NCI-H748 treated with DMSO at 0.1 percent for 48 hours (cell line): ENCODE measurements at places on chromosomes 2 and 18.

GRCh38 chr2:199958014-199958413 is 2.6 kb downstream of the MAIP1 start:
- no peak for DNase-seq

DNA sequence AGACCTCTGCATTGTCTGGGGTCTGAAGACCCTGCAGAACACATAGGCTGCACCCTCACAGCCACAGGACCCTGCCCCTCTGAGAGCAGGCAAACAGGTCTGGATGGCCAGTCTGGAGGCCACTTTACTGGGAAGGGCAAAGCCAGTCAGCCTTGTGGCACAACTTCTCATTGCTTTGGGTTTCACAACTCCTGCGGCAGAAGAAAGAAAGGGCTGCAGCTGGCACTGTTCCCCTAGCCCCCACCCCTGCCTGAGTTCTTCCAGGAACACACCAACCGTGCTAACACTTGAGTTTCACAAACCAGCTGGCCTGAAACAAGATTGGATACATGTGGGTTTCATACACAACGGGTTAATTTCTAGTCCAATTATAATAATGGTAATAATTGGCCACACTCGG is 276.5 kb upstream of the MGAT5 start:
- DNase-seq = peak; percentile 30

DNA sequence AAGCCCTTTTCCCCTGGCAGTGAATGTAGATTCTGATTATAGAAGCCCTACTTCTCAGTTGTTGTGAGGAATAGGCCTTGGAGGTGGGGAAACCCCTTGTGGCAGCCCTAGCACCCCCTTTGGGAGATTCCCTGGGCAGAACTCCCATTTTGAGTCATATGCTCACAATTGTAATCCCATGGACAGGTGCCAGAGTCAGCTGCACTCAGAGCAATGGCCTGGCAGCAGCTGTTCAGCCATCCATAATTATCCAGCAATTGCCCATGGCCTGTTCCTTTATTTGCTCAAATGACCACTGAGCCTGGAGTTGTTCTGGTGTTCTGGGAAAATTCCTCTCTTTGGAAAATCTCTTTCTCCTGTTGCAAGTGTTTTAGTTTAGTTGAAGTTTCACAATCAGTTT is 71.7 kb downstream of the PTRHD1 start:
- DNase-seq = no peak

DNA sequence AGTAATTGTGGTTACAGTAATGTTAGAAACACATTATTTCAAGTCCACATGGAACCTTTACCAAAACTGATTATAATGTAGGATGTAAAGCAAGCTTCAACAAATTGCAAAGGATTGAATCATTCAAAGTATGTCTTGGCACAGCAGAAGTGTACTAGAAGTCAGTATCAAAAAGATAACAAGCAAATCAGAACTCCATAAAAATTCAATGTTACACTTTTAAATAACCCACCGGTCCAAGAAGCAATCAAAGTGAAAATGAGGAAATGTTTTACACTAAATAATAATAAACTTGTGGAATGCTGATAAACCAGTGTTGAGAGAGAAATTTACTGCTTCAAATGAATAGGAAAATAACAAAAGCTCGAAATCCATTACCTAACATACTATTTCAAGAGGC is 47.7 kb downstream of the TTC21B start:
- DNase-seq = no peak

GRCh38 chr2:120482334-120482733 is 136.4 kb downstream of the INHBB start:
- DNase-seq = no peak

- DNase-seq = no peak
Observed at GRCh38 chr2:177754492-177754873, 318.1 kb downstream of the PDE11A start.

GRCh38 chr2:224126440-224126839 is 87.4 kb upstream of the SERPINE2 start:
- no peak for DNase-seq

DNA sequence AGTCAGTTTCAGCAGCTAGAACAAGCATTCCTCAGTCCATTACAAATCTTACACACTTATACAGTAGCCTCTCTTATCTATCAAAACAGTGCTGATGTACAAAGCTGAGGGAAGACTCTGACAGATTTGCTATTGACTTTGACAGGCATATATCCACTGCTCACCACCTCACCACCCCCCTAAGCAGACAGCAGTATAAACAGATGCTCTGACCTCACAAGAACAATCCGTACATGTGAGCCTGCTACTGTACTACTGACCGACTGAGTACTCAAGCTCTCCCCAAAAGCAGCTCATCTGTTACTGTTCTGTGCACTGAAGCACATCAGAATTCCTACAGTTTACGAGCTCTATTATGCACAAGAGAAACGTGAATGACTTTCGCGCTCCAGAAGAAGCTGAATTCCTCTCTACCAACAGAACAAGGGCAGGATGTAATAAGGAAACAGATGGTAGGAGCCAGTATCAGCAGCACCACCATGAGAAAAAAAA is 95.6 kb upstream of the PDE1A start:
- peak; percentile 90 for DNase-seq

- DNase-seq = no peak
Observed at GRCh38 chr18:23722646-23723045, 33.4 kb downstream of the LAMA3 start.

- DNase-seq = no peak
Observed at GRCh38 chr2:119841550-119841949, 81.8 kb downstream of the PTPN4 start.

DNA sequence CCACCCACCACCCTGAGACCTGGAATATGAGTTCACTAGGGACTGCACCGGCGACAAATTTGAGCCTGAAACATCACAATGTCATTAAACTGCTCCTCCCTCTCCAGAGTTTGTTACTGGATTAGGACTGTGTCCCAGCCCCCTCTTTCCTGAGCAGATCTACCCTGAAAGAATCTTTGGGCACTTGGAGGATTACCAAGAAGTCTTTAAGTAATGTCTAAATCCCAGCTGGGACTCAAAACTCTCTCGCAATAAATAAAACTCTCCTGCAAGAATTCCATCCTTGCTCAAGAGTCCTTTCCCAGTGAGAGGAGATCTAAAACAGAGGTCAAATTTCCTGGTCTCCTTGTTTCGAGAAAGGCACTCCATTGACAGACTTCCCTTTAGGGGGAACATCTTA is 20.9 kb downstream of the GKN2 start:
- DNase-seq = no peak

GRCh38 chr2:56715683-56716082 is 531.9 kb downstream of the CCDC85A start:
- DNase-seq = no peak

DNA sequence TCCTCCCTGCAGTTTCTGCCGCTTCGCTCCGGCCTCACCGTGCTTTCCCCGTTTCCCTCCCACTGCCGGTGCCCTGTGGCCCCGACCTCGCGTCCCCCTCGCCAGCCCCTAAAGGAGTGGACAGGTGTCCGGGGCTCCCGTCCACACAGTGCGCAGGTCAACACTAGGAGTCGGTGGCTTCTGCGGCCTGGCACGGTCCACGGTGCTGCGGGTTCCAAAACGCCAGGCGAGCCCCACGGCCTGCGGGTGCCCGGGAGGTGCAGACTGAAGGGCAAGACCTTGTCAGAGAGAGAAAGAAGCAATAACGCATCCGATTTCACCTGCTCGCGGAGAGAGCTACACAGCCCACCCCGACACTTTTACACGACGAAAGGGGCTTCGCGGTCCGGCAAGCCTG is 588.7 kb upstream of the SALL3 start:
- DNase-seq = no peak

DNA sequence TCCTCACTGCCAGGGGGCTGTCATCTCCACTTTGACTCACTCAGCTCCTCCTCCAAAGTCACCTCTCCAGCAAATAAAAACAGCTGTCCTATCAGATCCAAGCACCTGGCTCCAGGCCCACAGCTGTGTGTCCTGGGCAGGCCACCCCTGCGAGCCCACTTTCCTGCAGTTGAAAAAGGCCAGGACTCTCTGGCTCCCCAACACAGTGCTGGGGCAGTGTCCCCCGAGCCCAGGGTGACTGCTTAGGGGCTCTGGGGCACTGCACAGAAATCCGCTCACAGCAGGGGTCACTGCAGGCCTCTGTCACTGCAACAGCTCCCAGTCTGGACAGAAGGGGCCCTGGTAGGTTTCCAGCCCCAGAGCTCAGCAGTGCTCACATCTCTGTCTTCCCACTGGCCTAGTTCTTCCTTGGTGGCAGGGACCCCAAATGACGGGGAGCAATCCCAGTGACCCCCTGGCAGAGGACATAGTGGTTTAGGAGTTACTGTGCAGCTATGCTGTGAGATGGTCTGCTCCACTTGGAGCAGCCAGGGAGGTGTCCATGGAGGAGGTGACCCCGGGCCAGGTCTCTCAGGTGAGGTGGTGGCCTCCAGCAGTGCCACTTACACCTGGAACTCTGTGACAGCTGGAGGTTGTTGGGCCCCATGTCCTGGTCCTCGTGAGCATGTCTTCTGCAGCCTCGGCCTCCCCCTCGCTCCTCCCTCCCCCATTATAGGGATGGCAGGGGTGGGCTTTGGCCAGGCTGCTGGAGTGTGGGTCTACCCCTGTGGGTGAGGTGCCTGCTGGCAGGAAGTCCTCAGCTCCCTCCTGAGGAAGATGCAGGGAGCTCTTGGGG is 35.5 kb downstream of the HS6ST1 start:
- no peak for DNase-seq

DNA sequence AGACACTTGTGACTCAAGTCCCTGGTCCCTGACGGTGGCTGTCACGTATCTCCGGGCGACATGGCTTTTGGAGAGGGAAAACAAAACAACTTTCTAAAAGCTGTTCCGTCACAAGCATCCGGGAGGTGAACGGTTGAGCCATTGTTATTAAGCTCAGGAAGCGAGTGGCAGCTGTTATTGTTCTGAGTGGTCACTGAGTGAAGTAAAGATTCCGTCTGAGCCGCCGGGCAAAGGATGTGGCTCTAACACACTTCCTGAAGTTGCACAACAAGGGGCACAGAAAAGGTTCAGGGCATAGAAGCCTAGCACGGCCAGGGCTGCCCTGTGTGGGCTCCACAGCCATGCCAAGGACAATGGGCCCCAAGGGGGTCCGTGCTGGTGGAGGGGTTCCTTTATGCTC is 24.3 kb downstream of the INPP5D start:
- DNase-seq = no peak

GRCh38 chr2:112958428-112959108 is 19.2 kb upstream of the IL36G start:
- DNase-seq = peak; percentile 4

DNA sequence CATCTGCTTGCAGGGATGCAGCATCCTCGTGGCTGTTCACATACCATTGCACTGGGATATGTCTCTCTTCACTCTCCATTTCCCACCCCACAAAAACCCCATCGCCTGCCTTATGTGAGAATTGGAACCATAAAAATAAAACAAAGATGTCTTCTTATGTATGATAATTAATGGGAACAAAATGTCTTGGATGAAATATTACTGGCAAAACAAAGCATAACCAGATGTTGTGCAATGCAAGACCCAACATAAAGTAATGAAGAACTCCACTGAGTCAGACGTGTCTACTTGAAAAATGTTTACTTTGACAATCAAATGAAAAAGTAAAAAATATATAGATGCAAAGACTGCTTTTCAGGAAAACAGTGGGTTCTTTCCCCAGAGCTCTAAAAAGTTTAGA is 611.3 kb upstream of the SYT4 start:
- no peak for DNase-seq

DNA sequence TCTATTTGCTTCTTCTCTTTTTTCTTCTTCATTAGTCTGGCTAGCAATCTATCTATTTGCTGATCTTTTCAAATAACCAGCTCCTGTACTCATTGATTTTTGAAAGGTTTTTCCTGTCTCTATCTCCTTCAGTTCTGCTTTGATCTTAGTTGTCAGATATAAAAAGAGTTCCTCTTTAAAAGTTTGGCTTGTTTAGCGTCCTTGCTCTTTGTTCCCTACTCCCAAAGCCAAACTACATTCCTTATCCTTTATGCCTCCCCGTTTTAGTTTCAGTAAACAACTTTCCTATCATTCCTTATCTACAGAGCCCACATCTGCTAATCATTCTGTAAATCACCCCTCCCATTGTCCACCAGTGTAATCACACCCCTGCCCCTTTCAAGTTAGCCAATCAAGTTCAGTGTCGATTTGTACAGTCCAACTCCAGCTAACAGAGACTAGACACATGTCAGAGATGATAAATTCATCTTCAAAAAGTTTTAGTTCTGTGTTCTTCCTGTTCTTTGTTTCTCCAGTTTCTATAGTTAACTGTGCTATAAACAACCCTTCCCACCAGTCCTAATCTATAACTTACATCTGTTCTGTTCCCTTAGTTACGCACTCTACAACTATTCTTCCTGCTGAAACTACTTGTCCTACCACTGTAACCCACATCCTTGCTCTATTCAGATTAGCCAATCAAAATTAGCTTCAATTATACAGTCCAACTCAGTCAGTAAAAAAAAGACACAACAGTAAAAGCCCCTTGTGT is 44.4 kb downstream of the TFPI start:
- no peak for DNase-seq

GRCh38 chr18:49723648-49724180 is 89.6 kb downstream of the ACAA2 start:
- DNase-seq = no peak
